ENCODE measurements at places on chromosomes 1 and 21. TPM values are rescaled to one million over a fixed set of nuclear protein-coding genes. Genes with fewer than 3 reads are reported as not detected.

The AJAP1 gene
- not detected for total RNA-seq

DNA sequence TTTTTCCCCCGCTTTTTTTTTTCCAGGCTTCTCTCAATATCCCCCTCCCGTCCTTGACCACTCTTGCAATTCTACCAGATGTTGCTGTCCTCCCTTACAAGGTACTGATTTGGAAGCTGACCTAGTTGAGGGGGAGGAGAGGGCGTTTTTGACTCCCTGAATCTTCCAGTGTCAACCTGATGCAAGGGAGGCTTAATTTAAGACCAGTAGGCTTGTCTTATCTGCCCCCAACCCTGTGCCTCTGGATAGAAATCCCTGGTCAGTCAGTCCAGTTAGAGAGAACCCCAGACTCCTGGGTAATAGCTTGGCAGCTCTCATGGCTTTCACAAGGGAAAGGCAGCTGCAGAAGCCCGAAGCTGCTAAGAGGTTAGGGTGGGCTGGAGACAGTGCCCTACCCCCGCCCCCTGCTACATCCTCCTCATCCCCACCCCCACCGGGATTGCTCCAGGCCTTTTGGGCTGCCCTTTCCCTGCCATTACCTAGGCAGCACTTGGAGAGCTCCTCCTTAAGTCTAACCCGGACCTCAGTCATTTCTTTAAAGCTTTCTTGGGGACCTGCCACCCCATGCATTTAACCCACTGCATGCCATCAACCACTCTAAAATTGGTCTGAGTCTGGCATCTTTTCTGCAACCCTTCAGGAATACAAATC lies 3.6 kb downstream of the ACKR1 start:
- no peak for DNase-seq

DNA sequence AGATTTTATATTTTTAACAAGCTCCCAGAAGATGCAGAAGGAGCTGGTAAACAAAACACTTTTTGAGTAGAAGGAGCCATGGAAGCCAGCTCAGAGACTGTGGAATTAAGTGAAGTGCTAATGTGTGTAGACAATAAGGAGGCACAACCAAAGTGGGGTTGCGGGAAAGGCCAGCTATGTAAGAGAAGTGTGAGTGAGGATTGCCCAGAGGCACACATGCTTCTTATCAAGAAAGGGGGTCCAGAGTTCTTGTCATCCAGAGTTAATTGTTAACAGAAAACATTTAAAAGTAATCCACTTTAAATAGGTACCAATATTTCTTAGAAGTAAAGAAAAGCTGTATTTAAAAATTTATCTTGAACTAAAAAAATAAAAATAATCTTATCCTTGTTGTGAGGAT lies 136.8 kb downstream of the OLFM3 start:
- no peak for DNase-seq

- no peak for DNase-seq
Observed at GRCh38 chr1:205812271-205812877, 624 bp downstream of the SLC41A1 start.

The SLC22A15 gene
- 0.81 TPM for total RNA-seq

- DNase-seq, result no peak
Observed at GRCh38 chr1:14010476-14010875, 310.5 kb downstream of the PRDM2 start.

- no peak for DNase-seq
Observed at GRCh38 chr1:219587801-219588561, 24.9 kb downstream of the ZC3H11B start.

GRCh38 chr21:44199448-44199847 lies 41.3 kb downstream of the ICOSLG start:
- DNase-seq, result no peak

GRCh38 chr1:76832521-76832920 lies 34.8 kb upstream of the ST6GALNAC5 start:
- no peak for DNase-seq

The EPHA10 gene
- not detected for total RNA-seq

GRCh38 chr1:66480162-66480561 lies 53.8 kb upstream of the SGIP1 start:
- DNase-seq, result no peak

The OR10Z1 gene
- total RNA-seq, result not detected

- peak; percentile 20 for DNase-seq
Observed at GRCh38 chr1:60978421-60979357, 103.7 kb upstream of the NFIA start.

- no peak for DNase-seq
Observed at GRCh38 chr21:37593740-37594471, 227.3 kb downstream of the DYRK1A start.

The COL18A1 gene
- 2.8 TPM for total RNA-seq

DNA sequence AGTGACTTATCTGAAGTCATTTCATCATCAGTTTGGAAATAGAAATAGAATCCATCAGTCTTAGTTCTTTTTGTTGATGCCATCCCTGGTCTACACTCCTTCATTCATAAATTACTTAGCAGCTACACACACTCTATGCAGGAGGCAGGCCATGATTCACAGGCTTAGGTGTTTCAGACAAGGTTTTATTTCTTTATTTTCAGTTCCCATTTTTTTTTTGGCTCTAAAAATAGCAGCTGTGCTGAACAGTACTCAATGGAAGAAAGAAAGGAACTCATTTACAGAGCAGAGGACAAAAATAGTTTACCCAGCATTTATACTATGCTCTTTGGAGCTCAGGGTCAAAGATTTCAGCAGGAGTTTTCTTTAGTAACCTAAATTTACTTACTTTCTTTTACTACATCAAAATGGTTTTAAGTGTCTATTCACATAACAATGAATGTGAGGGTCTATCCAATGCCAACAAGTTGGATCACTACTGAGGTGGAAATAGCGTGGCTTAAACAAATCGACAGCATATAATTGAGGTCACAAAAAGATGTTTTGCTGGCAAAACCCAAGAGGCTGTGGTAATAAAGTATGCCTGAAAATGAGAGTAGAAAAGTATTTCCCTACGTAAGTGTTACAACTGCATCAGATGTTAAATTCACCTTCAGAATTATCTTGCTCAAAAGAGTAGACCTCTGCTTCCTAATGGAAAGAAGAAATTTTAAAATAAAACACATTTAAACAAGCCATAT lies 7.7 kb downstream of the KRTAP19-8 start:
- DNase-seq, result no peak

The BTBD19 gene
- 6.0 TPM for total RNA-seq

DNA sequence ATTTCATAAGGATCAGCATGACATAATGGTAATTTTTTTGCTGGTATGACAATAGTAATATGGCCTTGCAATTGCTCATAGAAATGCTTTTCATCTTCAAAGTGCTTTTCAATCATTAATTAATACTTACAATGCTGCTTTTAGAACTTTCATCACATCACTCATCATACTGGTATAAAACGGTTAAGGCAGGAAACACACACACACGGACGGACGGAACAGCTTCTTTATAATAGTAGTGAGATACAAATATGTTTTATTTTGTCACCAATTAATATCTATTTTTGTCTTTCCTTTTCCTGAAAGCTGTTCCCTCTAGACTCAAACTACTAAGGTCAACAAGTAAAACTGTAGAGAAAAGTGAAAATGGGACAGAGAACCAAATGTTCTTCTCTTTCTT lies 353.9 kb upstream of the PKN2 start:
- DNase-seq, result no peak

The MAP10 gene
- total RNA-seq, result 3.1 TPM

GRCh38 chr1:15833069-15833679 lies 14.3 kb upstream of the SPEN start:
- peak; percentile 63 for DNase-seq

- DNase-seq, result no peak
Observed at GRCh38 chr1:197965132-197965840, 48.1 kb downstream of the LHX9 start.

- DNase-seq, result no peak
Observed at GRCh38 chr21:42635848-42636519, 17.4 kb upstream of the PDE9A start.

- DNase-seq, result peak; percentile 61
Observed at GRCh38 chr1:156082309-156083091, at the start of gene MEX3A. MEX3A (minus strand) TSS chr1:156082465; CDS start chr1:156081998, 467 bp downstream.

DNA sequence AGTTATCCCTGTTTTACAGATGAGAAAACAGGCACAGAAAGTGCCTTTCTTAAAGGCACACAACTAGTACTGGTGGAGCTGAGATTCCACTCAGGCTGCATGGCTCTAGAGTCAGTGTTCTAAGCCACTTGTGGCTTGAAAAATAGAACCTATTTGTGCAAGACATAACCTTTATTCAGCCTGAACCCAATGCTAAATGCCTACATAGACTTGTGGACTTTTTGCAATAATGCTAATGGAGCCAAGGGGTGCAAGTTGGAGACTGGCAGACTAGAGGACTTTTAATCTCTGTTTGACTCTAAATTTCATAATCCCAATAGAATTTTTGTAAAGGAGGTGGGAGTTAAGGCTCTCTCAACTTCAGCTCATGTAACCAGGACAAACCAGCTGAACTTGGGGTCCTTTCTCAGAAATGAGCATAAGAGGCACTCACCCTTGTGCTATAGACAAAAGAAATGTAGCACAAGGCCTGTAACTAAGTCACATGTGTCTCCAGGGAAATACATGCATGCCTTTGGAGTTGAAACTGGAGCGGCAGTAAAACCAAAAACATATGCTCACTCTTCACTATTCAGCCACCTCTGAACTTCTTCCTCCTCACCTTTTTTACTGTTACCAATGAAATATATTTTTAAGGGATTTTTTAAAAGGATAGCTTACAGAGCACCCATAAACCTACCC lies 43.0 kb upstream of the AK4 start:
- no peak for DNase-seq

- no peak for DNase-seq
Observed at GRCh38 chr1:17723684-17724083, 31.4 kb upstream of the ACTL8 start.

The S100A1 gene
- not detected for total RNA-seq

The L1TD1 gene
- total RNA-seq, result not detected

DNA sequence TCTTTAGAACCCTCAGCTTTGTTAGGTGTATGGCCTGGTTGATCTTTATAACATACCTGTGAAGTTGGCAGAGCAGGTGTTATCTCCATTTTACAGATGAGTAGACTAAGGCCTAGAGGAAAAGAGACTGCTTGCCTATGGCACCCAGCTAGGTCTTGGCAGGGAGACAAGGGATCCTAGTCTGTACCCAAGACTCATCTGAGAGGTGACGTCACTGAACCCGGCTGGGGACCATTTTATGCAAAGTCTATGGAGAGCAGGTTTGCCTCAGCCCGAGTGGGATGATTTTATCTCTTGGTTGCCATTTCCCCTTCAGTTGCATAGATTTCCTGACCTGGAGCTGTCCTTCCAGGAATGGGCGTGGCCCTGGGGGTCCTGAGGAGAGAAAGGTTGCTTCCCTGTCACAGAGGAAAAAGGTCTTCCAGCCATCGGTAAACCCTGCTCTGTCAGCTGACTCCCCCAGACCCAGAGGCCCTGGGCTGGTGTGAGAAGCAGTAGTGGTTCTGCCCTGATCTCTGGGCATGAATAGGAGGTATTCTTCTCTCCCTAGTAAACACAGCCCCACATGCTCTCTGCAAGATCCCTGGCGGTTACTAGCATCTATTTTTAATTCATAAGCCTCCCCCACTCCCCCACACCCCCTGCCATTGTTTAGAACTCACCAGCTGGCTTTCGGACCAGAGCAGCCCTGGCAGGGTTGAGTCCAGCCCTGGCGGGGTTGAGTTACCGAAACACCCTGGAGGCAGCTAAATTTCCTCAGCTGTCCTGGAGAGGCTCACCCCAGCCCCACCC lies 19.6 kb downstream of the TMCC2 start:
- no peak for DNase-seq

GRCh38 chr1:205519541-205520131 lies 15.2 kb downstream of the CDK18 start:
- DNase-seq, result no peak

GRCh38 chr1:198679535-198680173 lies 40.8 kb downstream of the PTPRC start:
- no peak for DNase-seq

DNA sequence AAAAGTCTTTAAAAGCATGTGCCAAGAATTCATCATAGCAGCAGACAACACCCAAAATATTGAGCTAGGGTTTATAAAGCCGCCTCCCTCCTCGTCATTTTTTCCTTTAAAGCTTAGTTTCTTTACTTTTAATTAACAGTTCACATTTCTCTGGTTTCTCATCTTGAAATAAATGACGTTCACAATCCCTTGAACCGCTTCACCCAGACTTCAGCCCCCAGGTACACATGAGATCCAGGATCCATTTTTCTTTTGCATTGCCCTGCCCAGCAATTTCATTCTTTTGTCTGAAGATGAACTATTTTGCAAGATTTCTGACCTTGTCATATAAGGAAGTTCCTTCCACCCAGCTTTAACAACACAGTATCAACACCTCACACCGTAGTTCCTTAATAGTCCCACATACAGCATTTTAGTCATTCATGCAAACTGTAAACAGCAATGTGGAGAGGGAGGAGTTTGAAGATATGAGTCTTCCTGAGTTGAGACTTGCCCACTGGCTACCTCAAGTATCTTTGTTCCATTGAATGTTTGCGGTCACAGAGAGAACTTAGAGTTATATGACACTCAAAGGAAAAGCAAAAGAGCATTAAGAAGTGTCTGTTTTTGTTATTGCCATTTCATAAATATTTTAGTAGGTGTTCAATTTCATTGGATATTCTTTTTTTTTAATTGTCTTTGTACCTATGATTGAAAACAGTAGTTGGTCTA lies 35.3 kb upstream of the CACYBP start:
- DNase-seq, result peak; percentile 53

- no peak for DNase-seq
Observed at GRCh38 chr1:36699113-36699911, 216.6 kb upstream of the CSF3R start.

DNA sequence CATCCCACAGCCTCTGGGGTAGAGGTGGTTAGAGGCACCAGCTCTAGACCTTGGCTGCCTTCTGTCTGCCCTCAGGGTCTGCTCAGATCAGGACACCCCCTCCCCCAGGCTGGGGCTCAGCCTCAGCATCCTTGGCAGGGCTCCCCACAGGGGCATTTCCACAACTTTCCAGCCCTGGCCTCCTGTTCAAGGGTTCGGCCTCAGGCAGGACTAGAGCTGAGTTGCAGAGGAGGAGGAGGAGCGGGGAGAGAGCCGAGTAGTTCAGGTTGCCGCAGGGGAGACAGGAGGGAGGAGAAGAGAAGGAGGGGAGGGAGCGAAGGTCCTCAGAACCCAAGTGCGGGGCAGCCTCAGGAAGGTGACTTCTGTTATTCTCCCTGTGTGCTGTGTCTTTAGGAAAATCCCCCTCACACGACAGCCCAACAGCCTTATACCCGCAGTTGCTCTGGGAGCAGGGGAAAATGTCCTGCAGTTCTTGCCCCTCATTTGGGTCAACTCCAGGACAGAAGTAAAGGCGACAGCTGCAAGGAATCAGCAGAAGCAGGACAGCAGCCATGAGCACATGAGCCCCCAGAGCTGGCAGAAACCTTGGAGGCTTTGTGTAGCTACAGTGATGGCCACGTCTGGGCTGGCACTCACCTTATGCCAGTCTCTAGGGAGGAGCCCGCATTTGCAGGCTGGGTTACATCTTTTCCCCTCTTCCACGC lies 46.5 kb upstream of the TENT5B start:
- DNase-seq, result no peak

DNA sequence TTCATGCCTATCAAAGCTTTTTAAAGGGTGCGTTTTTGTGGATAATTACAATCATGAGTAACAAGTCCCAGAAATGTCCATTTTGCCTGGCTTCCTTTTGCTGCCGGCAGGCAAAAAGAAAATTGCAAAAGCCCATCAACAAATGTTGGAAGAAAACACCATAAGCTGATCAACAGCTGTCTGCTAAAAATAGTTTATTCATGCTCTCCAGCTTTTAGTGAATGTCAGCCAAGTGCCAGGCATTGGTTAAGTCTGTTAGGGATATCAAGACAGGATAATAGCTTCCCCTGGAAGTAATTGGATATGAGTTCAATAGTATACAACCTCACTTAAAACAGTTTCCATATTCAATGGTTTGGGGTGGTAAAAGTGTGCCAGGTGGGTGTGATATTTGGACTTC lies 13.6 kb upstream of the AGMAT start:
- DNase-seq, result no peak
